PC-3 (cell line): ENCODE measurements at places on chromosomes 2 and 18. TPM values are rescaled to one million over a fixed set of nuclear protein-coding genes. Genes with fewer than 3 reads are reported as not detected.

The SEPTIN10 gene
- total RNA-seq, result 22.1 and 36.1 TPM in 2 replicates

- DNase-seq, result no peak
- H3K4me1 ChIP-seq, result no peaks in the 10 kb centered on the region
- no peaks in the 10 kb centered on the region for H3K36me3 ChIP-seq
- H3K4me3 ChIP-seq, result no peak overlapping the region
- H3K27me3 ChIP-seq, result no peaks in the 10 kb centered on the region
- no peak overlapping the region for H3K27ac ChIP-seq
Observed at GRCh38 chr18:8386669-8387380, 222.4 kb upstream of the RAB12 start.

The SALL3 gene
- not detected in 2 replicates for total RNA-seq

The MRO gene
- total RNA-seq, result 0.55 TPM in 1 of 2 replicates, not detected in the other

DNA sequence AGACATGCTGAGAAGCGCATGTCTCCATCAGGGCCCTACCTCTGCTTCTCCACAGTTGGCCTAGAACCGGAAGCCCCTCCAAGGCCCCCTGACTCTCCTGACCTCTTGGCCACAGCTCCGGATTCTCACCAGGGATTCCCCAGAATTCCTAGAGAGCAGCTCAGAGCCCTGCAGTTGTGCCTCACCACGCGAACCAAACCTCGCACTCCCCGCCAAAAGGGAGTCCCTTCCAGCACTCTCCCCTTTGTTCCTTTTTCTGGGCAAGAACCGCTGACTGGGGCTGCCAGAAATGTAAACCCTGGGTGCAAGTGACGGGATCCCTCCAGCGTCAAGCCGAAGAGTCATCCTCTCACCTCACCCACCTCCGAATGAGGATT is 36.7 kb downstream of the AFF3 start:
- DNase-seq, result no peak
- no peak overlapping the region for H3K27ac ChIP-seq
- H3K4me1 ChIP-seq, result no peaks in the 10 kb centered on the region
- no peak overlapping the region for H3K4me3 ChIP-seq
- no peaks in the 10 kb centered on the region for H3K36me3 ChIP-seq

The HOXD10 gene
- not detected in 2 replicates for total RNA-seq

DNA sequence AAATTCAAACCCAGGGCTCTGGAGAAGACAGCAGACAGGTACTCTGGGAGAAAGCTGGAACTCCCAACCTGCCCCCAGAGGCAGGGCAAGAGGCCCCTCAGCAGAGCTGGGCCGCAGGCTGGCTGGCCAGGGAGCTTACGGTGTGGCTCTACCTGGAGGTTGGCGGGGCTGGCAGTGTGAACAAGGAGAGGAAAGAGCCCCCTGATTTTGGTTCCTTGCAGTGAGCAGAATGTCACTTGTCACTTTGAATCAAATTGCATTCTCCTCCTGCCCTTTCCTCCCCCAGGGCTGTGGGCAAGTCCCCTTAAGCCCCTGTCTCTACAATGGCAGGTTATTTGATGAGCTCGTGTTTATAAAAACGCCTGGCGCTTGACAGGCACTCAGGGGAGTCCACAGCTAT is 32.6 kb downstream of the MYO7B start:
- no peaks in the 10 kb centered on the region for H3K27me3 ChIP-seq
- H3K4me1 ChIP-seq, result peaks cover 12% of the 10 kb centered on the region
- H3K27ac ChIP-seq, result no peak overlapping the region
- H3K4me3 ChIP-seq, result no peak overlapping the region
- H3K36me3 ChIP-seq, result no peaks in the 10 kb centered on the region
- no peak for DNase-seq

The ZBTB7C gene
- 1.1 and 1.3 TPM in 2 replicates for total RNA-seq

DNA sequence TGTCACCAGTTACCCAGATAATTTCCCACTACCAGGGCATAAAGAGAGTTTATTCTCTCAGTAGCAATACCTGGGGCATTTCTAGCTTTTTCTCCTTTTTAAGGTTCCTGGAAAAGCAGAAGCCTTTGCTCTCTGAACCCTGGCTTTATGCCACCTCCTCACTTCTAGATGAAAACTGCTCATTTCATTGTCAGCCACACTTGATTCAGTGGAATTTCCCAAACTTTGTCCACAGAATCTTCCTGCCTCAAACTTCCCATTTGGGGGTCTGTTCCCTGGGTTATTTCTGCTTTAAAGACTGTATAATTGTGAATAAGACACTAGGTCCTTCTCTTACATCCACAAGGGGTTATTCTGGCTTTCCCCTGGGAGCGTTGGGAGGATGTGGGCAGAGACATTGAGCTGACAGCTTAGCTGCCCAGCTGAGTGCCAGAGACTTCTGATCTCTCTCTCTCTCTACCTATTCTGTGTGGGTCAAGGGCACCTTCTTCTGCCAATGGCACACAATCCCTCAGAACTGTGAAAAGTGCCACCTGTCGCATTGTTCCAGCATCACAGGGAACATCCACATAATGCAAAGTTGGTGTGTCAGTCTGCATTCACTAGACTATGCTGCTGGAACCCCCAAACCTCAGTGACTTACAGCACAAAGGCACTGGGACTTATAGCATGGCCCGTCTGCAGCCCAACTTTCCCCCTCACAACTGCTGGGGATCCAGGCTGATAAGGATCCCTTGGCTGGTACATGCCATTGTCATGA is 19.9 kb upstream of the NRP2 start:
- DNase-seq, result no peak
- no peak overlapping the region for H3K4me3 ChIP-seq
- H3K4me1 ChIP-seq, result peaks cover 12% of the 10 kb centered on the region

The FRZB gene
- total RNA-seq, result 0.11 and 0.46 TPM in 2 replicates

GRCh38 chr2:113157897-113158753 is 15.6 kb upstream of the PSD4 start:
- peak overlapping the region; percentile 90 for H3K27ac ChIP-seq
- no peaks in the 10 kb centered on the region for H3K27me3 ChIP-seq
- peak overlapping the region; percentile 83 for H3K4me3 ChIP-seq
- H3K36me3 ChIP-seq, result no peaks in the 10 kb centered on the region
- peaks cover 30% of the 10 kb centered on the region for H3K4me1 ChIP-seq
- peak; percentile 89 for DNase-seq
